Ovary (tissue), 10 donors: ENCODE measurements at places on chromosomes 1 and 21.

DNA sequence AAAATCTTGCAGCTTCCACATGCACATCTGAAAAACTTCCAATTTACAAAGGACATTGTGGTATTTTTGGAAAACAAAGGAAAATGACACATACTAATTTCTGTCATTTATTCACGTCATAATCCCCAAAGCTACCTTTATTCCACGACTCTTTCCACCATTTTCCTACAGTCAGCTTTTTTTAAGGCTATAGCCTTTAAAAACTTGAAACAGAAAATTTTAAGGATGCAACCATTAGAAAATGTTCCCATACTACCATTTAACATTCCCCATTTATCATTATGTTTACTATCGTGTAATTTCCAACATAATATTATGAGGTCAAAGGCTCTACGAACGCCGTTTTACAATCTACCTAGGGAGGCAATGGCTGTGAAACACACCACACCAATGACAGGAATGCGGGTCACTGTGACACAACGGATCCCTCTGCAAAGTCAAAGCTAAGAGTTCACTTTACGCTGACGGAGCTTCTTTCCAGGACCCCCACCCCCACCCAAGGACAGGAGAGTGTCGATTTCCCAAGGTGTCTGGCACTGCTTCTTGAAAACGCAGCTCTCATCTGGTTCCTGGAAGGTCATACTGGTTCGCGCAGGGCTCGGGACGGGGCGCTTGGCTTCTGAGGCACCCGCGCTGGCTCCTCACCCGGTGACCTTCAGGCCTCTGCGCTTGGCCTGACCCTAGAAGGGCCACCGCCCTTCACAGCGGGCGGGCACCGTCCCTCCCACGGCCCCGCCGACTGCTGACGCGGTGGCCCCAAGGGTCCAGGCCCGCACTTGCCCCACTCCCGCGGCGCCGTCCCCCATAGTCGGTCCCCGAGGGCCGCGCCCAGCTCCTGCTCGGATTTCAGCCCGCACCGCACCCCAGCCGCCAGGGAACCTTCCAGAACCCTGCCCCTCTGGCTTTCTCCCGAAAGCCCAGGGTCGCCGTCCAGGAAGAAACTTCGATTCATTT is 50.5 kb upstream of the ATF3 start:
- DNase-seq, result peak; percentile 43

GRCh38 chr1:84668185-84668584 is 22.1 kb downstream of the SSX2IP start:
- no peak for DNase-seq

- no peak for DNase-seq
Measured at GRCh38 chr21:43957128-43957571, 55.0 kb upstream of the TRAPPC10 start.

- no peak for DNase-seq
Measured at GRCh38 chr1:69246710-69247109, 321.0 kb upstream of the LRRC7 start.

DNA sequence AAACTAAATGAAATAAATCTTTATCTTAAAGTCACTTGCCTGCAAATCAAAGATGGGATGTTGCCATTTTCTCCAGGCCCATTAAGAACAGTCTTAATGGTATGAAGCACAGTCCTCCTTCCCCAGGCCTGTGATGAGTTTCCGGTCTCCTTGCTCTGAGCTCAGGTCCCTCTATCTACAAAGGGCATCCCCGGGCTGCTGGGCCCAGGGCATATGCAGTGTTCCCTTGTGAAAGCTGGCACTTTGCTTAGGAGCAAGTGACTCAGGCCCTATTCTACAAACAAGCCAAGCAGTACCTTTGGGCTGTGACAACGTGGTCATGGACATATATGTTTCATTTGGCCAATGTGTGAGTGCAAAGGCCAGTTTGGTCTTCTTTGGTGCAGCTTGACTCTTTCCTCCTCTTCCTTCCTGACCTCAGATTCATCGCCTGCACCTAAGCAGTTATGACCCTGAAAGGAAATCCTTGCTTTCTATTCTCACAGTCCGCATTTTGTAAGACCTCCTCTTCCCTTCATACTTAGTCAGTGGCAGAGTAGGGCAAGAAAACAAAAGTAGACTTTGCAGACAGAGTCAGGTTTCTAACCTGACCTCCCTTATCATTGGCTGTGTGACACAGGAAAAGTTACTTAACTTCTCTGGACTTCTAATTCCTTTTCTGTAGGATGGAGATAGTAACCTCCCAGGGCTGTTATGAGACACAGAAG is 109.5 kb downstream of the ERG start:
- DNase-seq, result no peak

DNA sequence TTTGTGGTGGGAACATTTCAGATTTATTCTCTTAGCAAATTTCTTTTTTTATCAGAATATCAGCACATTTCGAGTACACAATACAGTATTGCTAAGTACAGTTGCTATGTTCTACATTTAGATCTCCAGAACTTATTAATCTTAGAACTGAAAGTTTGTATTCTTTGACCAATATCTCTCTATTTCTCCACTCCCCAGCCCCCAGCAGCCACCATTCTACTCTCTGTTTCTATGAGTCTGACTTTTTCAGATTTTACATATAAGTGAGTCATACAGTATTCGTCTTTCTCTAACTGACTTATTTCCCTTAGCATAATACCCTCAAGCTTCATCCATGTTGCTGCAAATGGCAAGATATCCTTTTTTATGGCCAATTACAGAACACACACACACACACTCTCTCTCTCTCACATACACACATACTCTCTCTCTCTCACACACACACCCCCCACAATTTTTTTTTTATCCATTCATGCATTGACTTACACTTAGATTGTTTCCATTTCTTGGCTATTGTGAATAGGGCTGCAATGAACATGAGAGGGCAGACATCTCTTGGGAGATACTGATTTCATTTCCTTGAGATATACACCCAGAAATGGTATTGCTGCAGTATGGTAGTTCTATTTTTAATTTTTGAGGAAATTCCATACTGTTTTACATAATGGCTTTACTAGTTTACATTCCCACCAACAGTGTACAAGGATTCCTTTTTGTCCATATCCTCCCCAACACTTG is 15.7 kb downstream of the RPTN start:
- no peak for DNase-seq

DNA sequence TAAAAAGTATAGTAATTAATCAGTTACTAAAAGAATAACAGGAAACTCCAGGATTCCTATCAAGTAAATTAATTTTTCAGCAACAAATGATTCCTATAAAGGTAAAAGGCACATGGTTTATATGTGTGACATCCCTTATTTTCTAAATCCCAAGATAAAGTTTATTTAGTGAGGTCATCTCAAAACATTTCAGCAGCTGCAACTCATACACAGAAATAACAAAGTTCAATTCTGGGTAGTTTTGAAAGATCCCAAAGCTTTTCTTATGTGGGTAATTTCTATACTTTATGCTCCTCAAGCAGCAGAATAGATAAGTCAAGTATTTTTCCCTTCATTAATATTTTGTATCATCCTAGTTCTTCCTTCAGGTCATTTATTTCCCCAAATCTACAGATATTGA is 117.7 kb downstream of the EIF4G3 start:
- no peak for DNase-seq

- DNase-seq, result no peak
Measured at GRCh38 chr1:65820983-65821382, 28.3 kb downstream of the PDE4B start.

DNA sequence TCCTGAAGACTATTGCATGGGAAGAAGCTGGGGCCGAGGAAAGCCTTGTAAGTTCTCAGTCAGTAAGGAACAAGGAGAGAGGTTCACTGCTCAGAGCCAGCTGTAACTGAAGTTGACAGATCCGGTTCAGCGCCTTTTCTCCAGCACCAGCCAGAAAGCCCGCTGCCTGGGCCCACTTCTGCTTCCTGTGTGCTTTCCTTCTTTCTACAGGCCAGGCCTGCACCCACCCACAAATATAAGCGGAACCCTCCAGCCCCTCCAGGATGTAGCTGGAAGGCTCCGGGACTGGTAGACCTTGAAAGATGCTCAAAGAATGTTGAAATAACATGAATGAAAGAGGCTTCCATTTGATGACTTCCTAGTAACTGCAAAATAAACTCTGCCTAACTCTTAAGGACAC is 38.8 kb downstream of the PARP1 start:
- DNase-seq, result no peak

- DNase-seq, result no peak
Measured at GRCh38 chr21:37424396-37424795, 57.8 kb downstream of the DYRK1A start.

- no peak for DNase-seq
Measured at GRCh38 chr1:164735315-164736052, 176.5 kb downstream of the PBX1 start.

GRCh38 chr1:45796381-45796780 is 7.0 kb upstream of the MAST2 start:
- no peak for DNase-seq

- DNase-seq, result no peak
Measured at GRCh38 chr1:7479571-7479970, 291.5 kb upstream of the VAMP3 start.

DNA sequence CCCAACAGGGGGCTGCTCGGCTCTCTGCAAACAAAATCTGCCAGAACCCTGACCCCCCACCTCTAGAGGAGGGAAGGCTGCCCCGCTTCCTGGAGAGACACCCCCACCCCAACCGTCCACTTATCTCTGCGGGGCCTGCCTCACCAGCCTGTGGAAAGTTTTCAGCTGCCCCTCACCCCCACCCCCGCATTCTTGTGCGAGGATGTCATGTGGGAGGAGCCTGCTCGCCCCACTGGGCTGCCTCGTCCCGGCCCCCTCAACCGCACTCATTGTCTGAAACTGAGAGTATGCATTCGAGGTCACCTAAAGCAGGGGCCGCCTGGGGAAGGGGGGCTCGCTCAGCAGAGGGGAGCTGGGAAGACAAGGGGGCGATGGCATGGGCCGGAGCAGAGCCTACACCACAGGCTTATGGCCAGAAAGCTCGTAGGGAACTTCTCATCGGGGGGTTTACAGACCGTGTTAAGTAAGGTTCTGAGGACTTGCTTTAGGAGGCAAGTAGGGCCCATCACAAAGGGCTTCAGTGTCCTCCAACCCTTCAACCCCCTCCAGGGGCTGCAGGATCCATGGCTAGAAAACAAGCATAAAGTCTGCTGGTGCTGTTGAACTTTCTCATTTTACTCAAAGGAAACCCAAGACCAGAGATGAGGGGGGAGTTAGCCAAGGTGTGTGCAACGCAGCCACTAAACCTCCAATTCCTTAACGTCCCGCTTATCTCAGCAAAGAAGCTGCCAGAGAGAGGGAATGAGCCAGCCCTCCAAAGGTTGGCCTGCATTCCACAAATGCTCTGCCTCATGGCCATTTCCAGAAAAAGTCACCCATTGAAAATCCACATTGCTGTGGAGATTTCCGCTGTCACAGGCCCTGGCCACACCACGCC is 9.4 kb downstream of the EPHA2 start:
- peak; percentile 87 for DNase-seq

GRCh38 chr1:110672753-110673108 is 2.0 kb downstream of the KCNA3 start:
- no peak for DNase-seq

DNA sequence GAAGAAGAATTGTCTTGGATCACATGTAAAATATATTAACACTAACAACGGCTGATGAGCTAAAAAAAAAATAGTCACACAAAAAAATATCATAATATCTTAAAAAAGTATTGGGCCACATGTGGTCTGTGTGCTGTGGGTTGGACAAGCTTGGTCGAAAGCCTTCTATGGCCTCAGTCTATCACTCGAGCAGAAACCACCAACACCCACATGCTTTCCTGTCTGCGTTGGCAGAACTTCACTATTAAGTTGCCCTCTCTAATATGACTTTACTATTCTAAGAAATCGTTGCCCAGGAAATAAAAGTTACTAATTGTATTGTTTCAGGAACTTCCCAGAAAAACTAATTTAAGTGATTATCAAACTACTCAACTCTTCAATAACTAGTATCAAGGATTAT is 28.2 kb upstream of the ETS2 start:
- DNase-seq, result no peak

GRCh38 chr21:23463365-23463764 is 2143.9 kb downstream of the MRPL39 start:
- DNase-seq, result no peak

DNA sequence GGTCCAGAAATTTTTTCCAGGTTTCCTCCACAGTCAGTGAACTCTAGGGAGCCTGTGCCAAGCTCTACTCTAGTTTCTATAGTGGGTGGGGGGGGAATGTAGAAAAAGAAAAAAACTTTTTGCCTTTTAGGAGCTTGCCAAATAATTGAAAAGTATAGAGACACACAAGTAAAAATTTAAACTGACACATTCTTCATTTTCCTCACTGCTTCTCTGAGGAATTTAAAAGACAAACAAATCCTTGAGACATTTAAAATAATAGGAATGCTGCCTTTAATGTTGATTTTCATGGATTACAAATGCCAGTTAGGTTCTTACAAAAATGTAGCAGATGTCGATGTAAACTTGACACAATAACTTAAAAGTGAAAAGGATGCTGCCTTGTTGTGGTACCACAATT is 241.9 kb downstream of the DNM3 start:
- DNase-seq, result no peak

DNA sequence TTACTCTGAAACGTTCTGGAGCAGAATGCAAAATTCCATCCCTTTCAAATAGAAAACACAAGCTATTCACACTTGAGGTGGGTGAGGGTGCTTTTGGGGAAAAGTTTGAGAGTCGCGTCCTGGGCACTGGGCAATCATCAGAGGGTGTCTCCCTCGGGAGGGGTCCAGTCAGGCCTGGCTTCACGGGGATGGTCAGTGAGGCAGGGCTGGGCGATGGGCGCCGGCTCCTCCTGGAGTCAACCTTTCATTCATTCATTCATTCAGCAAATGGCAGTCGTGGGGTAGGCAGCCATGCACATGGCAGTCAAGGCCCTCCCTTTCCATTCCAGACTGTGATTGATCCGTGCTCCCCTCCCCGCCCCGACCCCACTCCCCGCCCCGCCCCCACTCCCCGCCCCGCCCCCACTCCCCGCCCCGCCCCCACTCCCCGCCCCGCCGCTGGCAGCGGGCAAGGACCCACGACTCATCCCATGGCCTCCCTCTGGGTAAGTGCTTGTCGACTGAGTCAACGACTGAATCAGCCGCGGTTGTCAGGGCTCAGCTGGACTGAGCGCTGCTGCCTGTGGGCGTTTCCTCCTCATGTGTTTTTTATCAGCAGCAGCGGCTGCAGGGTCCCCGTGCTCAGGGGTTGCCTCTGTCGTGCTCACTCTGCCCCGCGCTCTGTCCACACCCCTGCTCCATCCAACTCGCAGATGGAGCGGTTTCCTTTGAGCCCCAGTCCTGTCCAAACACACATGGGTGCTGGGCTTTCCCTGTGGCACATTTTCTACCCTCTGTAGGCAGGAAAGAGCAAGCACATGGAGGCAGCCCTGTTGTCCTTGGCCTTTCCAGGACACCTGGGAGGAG is 12.5 kb upstream of the SPSB1 start:
- DNase-seq, result no peak

DNA sequence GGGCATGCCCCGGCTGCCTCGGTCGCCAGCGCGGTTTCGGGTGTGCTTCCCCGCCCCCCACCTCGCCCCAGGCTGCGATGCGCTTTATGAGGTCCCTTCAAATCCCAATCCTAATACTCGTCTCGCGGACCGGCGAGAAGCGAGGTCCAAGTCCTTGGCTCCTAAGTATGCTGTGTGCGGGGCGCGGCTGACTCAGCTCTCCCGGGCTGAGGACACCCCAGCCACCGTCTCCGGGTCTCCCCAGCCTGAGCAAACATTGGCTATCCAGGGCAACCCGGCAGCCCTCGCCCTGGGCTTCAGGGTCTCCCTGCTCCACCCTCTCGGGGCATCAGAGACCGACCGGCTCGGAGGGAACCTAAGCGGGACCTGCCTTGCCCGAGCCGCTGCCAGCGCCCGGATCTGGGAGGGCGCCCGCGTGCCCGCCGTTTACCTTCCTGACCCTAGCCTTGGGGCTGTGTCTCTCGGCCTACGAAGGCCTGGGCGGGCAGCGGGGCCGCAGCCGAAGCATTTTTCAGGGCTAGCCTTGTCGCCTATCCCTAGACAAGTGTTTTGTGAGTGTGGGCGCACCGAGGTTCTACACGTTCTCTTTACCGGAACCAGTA is 1.2 kb downstream of the ITPKB start:
- DNase-seq, result peak; percentile 64
